Small intestine (tissue), 16 donors: ENCODE measurements at places on chromosomes 11 and 22. TPM values are rescaled to one million over a fixed set of nuclear protein-coding genes. Genes with fewer than 3 reads are reported as not detected.

GRCh38 chr11:83764643-83765042, 478.5 kb upstream of the CCDC90B start:
- H3K36me3 ChIP-seq = no peaks in the 10 kb centered on the region
- H3K4me1 ChIP-seq = no peaks in the 10 kb centered on the region
- no peaks in the 10 kb centered on the region for H3K27me3 ChIP-seq
- no peak overlapping the region for H3K4me3 ChIP-seq
- DNase-seq = no peak

DNA sequence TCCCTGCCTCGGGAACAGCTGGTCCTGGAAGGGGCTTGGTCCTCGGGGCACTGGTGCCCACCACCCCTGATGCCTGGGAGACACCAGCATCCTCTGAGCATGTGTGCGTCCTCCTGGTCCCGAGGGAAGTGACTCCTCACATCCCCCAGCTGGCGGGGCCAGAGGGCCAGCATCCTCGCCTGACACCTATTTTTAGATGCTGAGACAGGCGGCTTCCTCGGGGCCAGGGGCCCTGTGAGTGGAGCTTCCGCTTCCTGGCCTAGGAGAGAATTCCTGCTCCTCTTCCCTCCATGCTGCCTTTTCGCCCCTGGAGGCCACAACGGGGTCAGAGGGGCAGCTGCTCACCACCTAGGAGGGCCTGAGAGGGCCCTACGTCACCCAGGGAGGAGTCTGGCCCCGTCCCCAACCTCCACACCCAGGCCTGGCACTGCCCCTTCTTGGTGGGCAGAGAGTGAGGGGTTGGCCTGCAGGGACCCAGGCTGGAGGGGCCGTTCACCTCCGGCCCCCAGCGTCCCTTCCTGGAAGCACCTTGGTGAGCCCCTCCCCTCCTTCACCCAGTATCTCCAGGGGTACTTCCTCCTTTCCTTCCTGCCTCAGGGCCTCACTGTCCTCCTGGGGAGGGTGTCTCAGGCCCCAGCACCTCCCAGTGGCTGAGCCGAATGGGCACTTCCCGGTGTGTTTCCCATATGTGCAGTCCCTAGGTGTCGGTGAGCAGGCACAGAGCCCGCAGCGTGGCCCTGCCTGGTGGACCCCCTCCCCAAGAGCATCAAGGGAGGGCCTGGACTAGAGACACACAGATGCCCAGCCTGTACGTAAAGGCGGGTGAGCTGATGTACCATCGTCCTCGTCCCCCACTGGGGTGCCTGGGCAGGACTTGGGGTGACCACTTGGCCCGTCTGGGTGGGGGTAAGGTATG, 6.1 kb downstream of the CD81 start:
- H3K27me3 ChIP-seq = no peaks in the 10 kb centered on the region
- H3K36me3 ChIP-seq = no peaks in the 10 kb centered on the region
- no peak overlapping the region for H3K4me3 ChIP-seq

Gene HPX
- 4.5 TPM for polyA plus RNA-seq

DNA sequence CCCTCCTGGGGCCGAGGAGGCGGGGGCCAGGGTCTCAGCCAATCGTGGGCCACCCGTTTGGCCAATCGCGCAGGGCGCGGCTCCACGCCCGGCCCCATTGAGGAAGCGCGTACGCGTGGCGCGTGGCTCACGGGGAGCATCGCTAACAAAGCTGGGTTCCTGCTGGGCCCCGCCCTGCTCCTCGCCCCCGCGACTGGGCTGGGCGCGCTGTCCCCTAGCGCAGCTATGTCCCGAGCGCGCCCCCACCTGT, 614 bp upstream of the ASCL2 start:
- DNase-seq = peak; percentile 75
- no peak overlapping the region for H3K27ac ChIP-seq
- H3K4me1 ChIP-seq = peaks cover 3% of the 10 kb centered on the region
- no peak overlapping the region for H3K4me3 ChIP-seq
- H3K27me3 ChIP-seq = peaks cover 5% of the 10 kb centered on the region

GRCh38 chr11:17400048-17400775, 11.8 kb upstream of the KCNJ11 start:
- no peak overlapping the region for H3K27ac ChIP-seq
- H3K27me3 ChIP-seq = no peaks in the 10 kb centered on the region
- no peaks in the 10 kb centered on the region for H3K36me3 ChIP-seq
- H3K4me3 ChIP-seq = no peak overlapping the region
- DNase-seq = no peak

GRCh38 chr11:64642871-64643255, 51.8 kb downstream of the SLC22A12 start:
- H3K36me3 ChIP-seq = no peaks in the 10 kb centered on the region
- H3K27ac ChIP-seq = no peak overlapping the region
- H3K27me3 ChIP-seq = peaks cover 17% of the 10 kb centered on the region
- DNase-seq = no peak

- H3K27me3 ChIP-seq = no peaks in the 10 kb centered on the region
- no peaks in the 10 kb centered on the region for H3K4me1 ChIP-seq
- H3K4me3 ChIP-seq = no peak overlapping the region
- DNase-seq = no peak
Measured at GRCh38 chr22:35961480-35962295, 66.9 kb downstream of the RBFOX2 start.

- peaks cover 8% of the 10 kb centered on the region for H3K4me1 ChIP-seq
- peak overlapping the region; percentile 97 for H3K27ac ChIP-seq
- H3K27me3 ChIP-seq = no peaks in the 10 kb centered on the region
- DNase-seq = no peak
Measured at GRCh38 chr11:57313788-57314135, 11.0 kb downstream of the TNKS1BP1 start.

GRCh38 chr11:69915501-69916250, 96.5 kb upstream of the FGF3 start:
- H3K4me3 ChIP-seq = no peak overlapping the region
- no peaks in the 10 kb centered on the region for H3K36me3 ChIP-seq
- DNase-seq = peak; percentile 87
- H3K27ac ChIP-seq = peak overlapping the region; percentile 58

- H3K27me3 ChIP-seq = no peaks in the 10 kb centered on the region
- no peaks in the 10 kb centered on the region for H3K4me1 ChIP-seq
Measured at GRCh38 chr22:47476231-47476630, 713.8 kb downstream of the TBC1D22A start.

GRCh38 chr22:46121079-46121478, 29.2 kb upstream of the PPARA start:
- H3K4me3 ChIP-seq = no peak overlapping the region
- H3K36me3 ChIP-seq = no peaks in the 10 kb centered on the region
- no peak for DNase-seq
- no peaks in the 10 kb centered on the region for H3K27me3 ChIP-seq
- no peak overlapping the region for H3K27ac ChIP-seq

Gene APOA5
- not detected for polyA plus RNA-seq

DNA sequence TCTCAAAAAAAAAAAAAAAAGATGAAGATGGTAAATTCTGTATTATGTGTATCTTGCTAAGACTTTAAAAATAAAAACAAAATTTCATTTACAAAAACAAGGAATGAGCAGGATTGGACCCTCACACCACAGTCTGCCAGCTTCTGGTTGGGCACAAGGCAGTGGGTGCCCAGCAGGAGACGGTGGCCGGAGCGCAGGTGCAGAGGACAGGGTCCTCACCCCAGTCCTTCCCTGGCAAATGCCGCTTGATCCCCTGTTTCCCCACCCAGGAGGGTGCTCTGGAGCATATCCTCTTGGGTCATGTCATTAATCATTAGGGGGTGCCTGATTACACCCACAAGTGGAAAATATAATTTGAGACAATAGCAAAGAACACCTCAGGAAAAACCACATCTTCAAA, 31.2 kb downstream of the SHANK2 start:
- H3K4me3 ChIP-seq = no peak overlapping the region
- H3K36me3 ChIP-seq = no peaks in the 10 kb centered on the region
- DNase-seq = no peak
- H3K27me3 ChIP-seq = no peaks in the 10 kb centered on the region
- H3K27ac ChIP-seq = no peak overlapping the region
